ENCODE measurements at places on chromosomes 5 and 9.

- DNase-seq, result no peak
Observed at GRCh38 chr5:90534922-90535321, 5.5 kb upstream of the LYSMD3 start.

- DNase-seq, result no peak
Observed at GRCh38 chr9:99118782-99119466, 14.0 kb downstream of the TGFBR1 start.

- no peak for DNase-seq
Observed at GRCh38 chr9:132582276-132582785, at the start of gene BARHL1. Gene BARHL1 (plus strand): TSS chr9:132582606. CDS start chr9:132582798, 192 bp downstream.

GRCh38 chr5:95958310-95959014, 3.2 kb downstream of the ELL2 start:
- no peak for DNase-seq

DNA sequence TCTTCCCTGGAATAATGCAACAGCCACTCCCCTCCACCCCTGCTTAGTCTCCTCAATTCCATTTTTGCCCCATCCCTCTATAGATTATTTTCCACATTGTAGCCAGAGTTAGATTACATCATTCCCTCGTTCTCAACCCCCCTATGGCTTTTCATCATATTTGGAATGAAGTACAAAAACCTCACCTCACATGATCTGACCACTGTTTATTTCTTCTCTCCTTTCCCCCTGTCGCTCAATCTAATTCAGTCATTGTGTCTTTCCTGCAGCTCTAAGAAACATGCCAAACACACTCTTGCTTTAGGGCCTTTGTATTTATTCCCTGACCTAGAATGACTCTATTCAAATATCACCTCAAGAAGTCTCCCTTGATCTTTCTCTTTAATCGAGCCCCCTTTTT, 22.6 kb upstream of the HK3 start:
- DNase-seq, result no peak

DNA sequence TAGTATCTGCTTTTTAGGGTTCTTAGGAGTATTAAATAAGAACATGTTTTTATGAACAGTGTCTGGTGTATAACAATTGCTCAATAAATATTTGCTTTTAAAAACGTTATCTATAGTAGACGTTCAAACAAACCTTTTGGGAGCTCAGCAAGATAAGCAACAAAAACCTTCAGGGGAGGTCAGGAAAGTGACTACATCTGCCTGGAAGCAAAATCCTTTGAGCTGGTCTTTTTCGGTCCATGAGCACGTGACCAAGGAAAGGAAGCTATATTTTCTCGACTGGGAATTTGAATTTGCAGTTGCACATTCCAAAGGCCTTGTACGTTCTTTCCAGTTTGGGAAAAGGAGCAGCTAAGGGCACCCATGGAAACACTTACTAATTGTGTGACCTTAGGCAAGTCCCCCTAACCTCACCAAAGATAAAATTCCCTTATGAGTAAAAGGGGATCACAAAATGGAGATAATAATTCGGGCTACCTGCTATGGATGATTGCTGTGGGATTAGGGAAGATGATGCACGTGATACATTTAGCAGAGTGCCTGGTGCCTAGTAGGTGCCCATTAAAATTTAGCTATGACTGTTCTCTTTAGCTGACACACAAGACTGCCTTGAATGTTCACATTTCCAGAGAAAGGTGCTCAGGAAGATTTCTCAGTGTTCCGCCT, 45.4 kb downstream of the PTTG1 start:
- DNase-seq, result no peak

GRCh38 chr9:3214741-3215140, 311.1 kb downstream of the RFX3 start:
- no peak for DNase-seq

- DNase-seq, result no peak
Observed at GRCh38 chr9:82088591-82088990, 100.0 kb downstream of the SPATA31D1 start.

DNA sequence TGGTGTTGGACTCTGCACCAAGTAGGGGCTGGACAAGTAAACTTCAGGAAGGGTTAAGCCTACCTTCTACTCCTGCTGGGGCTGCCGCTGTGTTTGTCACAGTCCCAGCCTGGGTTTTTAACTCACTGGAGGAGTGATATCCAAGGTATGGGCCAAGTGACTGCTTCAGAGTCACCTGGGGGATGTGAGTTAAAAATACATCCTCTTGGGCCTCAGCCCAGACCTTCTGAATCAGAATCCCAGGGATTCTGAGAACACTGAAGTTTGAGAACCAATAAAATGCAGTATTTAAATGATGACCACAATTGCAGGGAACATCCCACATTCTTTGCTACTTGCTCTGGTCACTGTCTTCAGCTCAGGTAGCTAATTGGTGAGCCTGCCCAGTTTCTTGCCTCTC, 95.1 kb upstream of the DNAH5 start:
- DNase-seq, result no peak

DNA sequence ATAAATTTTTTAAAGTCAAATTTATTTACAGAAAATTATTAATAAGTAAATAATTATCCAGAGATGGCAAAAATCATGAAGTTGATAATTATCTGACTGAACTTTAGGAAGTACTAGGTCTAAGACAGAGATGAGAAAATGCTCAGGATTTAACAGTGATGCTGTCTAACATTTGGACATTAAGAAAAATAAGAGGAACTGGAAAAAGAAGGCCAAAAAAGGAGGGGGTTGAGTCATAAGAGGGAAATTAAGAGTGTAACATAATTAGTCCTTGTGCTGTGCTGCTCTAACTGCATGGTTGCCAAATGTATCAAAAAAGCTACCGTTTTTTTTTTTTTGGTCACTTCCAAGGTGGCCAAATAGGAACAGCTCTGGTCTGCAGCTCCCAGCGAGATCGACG, 35.4 kb upstream of the TUT7 start:
- no peak for DNase-seq

- DNase-seq, result no peak
Observed at GRCh38 chr5:180808461-180809000, 5.9 kb upstream of the MGAT1 start.

DNA sequence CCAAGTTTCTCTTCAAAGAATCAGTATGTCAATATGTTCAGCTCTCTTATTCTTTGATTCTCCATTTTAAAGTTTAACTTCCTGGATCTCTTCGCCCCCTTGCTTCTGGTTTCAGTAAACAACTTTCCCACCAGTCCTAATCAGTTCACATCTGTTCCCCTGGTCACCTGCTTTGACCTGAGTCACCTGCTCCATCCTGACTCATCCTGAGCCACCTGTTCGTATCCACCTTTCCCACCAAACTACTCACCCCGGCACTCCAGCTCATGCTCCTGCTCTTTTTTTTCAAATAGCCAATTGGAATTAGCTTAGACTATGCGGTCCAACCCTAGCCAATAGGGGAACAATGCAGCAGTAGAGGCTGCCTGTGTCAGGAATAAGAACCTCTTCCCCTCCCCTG, 23.6 kb upstream of the CSF1R start:
- no peak for DNase-seq

- DNase-seq, result no peak
Observed at GRCh38 chr9:124297915-124298645, 40.3 kb downstream of the NEK6 start.

DNA sequence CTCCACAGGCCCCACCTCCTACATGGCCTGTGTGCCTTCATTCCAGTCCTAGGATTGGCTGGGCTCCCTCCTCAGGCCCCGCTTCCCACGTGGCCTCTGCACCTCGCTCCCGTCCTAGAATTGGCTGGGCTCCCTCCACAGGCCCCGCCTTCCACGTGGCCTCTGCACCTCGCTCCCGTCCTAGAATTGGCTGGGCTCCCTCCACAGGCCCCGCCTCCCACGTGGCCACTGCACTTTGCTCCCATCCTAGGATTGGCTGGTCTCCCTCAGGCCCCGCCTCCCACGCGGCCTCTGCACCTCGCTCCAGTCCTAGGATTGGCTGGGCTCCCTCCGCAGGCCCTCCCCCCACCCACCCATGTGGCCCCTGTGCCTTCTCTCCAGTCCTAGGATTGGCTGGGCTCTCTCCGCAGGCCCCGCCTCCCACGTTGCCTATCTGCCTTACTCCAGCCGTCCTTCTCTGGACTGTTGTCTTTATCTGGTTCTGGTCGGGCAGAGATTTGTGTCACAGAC, 45.3 kb upstream of the CACNA1B start:
- no peak for DNase-seq

DNA sequence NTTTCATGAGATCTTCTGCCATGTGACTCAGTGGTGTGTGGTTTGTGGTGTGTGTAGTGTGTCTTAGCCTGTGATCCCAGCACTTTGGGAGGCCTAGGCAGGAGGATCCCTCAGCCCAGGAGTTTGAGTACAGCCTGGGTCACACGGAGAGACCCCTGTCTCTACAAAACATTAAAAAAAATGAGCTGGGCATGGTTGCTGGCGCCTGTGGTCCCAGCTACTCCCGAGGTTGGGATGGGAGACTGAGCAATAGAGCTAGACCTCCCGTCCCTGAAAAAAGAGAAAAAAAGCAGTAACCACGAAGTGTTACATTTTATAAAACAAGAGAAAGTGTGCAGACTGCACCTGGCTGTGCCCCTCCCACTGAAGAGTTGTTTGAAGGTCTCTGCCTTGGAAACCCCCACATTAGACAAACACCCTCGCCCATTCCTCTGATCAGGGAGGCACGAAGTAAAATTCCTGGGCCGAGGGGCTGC, 21.2 kb upstream of the RNU6ATAC start:
- no peak for DNase-seq

- DNase-seq, result peak; percentile 5
Observed at GRCh38 chr9:113901221-113901688, 25.1 kb downstream of the ZNF618 start.

GRCh38 chr9:83933790-83934189, 12.6 kb upstream of the KIF27 start:
- no peak for DNase-seq

GRCh38 chr5:62896121-62896893, 317.7 kb downstream of the LRRC70 start:
- no peak for DNase-seq

DNA sequence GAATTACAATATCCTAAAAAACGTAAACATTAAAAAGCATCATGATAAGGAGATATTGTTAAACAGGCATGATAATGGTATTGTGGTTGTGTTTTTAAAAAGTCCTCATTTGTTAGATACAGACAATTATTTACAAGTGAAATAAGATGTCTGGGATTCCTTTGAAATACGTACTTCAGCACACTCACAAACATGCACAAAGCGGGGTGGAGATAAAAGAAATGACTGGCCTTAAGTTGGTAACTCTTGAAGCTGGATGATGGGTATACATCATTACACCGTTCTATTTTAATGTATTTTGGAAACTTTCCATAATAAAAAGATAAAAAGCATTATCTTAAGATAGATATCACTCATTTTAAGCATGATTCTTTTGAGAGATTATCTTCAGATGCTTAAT, 1.0 kb downstream of the FAM200C start:
- no peak for DNase-seq

GRCh38 chr9:111949919-111950318, 53.3 kb downstream of the UGCG start:
- DNase-seq, result no peak

GRCh38 chr5:81898403-81898802, 73.4 kb upstream of the ATG10 start:
- DNase-seq, result no peak

DNA sequence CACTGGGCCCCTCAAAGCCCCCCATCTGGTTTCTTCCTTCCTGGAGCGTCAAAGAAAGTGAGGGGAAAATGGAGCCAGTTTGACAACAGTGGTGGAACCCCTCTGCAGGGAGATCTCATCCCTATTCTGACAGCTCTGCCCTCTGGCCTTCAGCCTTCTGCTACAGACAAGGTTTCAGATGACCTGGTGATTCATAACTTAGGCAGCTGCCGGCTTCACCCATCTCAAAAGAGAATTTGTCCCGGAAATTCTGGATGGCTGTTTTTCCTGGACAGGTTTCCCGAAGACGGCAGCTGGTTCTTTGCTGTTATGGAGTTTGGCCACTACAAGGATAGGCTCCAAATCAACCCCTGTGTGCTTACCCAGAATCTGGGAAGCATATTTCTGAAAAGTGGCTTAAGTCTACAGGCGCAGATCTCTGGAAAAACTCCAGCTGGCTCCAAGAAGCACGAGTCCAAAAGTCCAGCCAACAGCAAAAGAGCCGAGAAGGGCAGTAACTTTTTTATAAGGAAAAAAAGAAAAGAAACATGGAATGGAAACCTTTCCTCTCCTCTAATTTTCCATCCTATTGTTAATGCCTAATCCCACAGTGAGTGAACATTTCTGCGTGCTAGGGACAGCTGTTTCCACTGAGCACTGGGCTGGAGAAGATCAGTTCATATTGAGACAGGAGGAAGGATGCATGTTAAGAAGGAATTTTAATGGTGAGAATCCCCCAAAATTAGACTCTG, 54.5 kb downstream of the ZNF366 start:
- DNase-seq, result peak; percentile 83

DNA sequence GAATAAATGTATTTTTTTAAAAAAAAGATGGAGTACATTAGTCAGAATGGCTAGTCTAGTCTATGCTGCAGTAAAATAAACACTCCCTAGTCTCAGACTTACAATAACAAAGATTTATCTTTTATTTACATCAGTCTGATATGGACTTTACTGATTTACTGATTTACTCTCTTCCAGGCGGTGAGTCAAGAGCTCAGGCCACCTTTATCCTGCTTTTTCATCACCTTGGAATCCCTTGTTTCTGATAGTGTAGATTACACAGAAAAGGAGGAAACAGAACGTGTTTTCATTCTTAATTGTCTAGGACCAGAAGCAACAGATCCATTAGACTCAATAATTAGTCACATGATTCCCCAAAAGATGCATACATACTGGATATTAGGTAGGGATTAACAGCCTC, 290.1 kb upstream of the TRPC7 start:
- DNase-seq, result no peak

DNA sequence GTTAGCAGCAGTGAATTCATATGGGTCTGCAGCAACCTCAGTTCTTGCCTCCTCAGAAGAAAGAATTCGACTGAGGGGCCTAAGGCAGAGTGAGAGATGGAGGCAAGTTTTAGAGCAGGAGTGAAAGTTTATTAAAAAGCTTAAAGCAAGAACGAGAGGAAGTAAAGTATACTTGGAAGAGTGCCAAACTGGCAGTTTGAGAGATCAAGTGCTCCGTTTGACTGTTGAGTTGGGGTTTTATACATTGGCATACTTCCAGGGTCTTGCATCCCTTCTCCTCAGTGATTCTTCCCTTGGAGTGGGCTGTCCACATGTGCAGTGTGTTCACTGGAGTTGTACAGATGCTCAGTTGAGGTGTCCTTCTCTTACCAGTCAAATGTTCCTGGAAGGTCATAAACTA, 203.6 kb downstream of the SPATA31D1 start:
- DNase-seq, result no peak

GRCh38 chr5:321230-321725, at the start of gene AHRR:
Gene AHRR (plus strand): TSS chr5:321714. CDS start chr5:343903, 22,189 bp downstream.
- DNase-seq, result peak; percentile 52

DNA sequence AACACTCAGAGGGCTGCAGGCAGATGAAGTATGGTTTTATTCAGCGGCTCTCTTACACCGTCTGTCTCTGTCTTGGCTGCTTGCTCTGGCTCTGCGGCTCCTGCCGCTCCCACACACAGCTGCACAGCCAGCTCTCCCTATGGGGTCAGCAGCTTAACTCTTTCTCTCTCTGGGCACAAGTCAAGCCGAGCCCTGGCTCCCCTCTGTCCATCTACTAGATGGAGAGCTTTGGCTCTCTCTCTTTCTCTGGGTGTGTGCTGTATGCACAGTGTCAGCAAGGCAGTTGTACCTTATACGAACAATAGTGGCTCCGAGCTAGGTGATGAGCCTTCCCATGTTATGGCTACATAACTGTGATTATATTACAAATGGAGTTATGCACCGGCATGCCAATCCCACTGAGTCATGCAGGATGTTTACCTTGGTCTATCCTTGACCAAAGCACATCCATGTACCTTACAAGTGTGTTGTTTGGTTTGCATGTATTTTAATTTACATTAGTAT, 19.3 kb upstream of the PPP2CA start:
- DNase-seq, result no peak

GRCh38 chr5:56506211-56506965, 273.3 kb upstream of the ANKRD55 start:
- no peak for DNase-seq

Measured in mucosa of gallbladder (tissue), 1 donor.